Fibroblast of lung (primary cell): ENCODE measurements at places on chromosomes 2 and 18.

GRCh38 chr2:132538331-132538855, 121.8 kb downstream of the GPR39 start:
- no peaks in the 10 kb centered on the region for H3K4me1 ChIP-seq
- DNase-seq, result no peak
- no peak overlapping the region for H3K4me3 ChIP-seq
- no peaks in the 10 kb centered on the region for H3K27me3 ChIP-seq

GRCh38 chr18:79133724-79134123, 64.5 kb downstream of the ATP9B start:
- DNase-seq, result no peak
- H3K4me1 ChIP-seq, result no peaks in the 10 kb centered on the region
- H3K27me3 ChIP-seq, result no peaks in the 10 kb centered on the region
- H3K4me3 ChIP-seq, result no peak overlapping the region

DNA sequence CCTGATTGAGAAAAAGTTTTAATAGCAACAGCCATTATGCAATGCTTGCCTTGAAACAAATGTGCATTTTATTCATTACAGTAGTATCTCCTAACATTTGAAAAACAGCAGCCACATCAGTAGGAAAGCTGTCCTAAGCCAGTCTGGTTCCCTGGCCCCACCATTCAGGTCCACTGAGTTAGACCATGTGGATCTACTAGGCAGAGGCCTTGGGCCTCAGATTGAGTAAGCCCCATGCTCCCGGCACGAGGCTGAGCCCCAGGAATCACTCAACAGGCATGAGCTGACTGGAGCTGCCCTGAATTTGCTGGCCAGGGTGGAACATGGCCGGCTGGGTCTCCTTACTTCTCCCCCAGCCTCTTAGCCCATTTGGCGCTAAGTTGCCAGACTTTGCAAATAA, 103.4 kb downstream of the ZFP36L2 start:
- no peak overlapping the region for H3K4me3 ChIP-seq
- H3K27ac ChIP-seq, result no peak overlapping the region

DNA sequence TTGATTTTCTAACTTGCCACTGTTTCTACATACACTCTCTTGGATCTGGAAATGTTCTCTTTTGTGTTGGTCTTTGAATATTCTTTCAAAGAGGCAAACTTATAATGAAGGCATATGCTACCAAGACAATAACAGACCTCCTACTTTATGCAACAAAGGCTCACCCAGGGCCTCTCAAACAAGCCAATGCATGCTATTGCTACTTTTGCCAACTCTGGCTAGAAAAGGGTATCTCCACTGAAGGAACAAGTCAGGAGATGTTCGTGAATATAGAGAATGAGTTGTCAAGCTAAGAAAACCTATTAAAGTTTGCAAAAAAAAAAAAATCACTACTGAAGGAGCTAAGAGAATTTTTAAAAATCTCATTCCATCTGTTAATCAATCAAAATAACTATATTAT, 15.9 kb upstream of the DSG2 start:
- H3K36me3 ChIP-seq, result no peaks in the 10 kb centered on the region
- H3K27ac ChIP-seq, result no peak overlapping the region
- H3K27me3 ChIP-seq, result no peaks in the 10 kb centered on the region
- no peak for DNase-seq
- no peak overlapping the region for H3K4me3 ChIP-seq

DNA sequence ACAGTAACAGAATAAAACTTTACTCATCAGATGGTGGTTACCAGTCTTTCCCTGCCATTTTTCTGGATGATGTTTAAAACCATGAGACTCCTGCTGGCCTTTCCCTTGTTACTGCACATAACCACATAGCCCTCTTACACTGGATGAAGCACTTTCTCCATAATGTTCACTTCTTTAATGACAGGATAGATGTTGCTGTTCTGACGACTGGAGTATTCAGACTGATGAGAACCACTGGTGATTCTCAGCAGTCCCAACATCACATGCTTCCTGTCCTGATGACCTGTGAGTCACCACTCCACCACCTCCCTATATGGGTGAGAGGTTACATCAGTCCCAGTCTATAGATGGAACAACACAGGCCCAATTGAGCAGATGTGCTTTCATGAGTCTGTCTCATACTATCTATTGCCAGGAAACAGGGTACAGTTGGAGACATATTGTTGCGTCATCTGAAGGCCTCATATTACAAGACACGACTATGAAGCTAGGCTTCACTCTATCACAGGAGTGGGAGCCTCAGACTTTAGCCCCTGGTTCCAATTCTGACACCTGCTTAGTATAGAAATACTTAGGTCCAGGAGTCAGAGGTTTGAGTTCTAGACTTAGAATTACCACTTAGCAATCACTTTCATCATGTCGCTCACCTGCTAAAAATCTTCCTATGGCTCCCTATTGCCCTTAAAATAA, 145.7 kb upstream of the KLF7 start:
- peaks cover 10% of the 10 kb centered on the region for H3K4me1 ChIP-seq
- no peaks in the 10 kb centered on the region for H3K27me3 ChIP-seq
- H3K27ac ChIP-seq, result peak overlapping the region; percentile 81
- DNase-seq, result peak; percentile 100
- H3K4me3 ChIP-seq, result peak overlapping the region; percentile 9
- H3K36me3 ChIP-seq, result no peaks in the 10 kb centered on the region

GRCh38 chr2:125398738-125399524, 1257.0 kb upstream of the GYPC start:
- H3K4me3 ChIP-seq, result no peak overlapping the region
- DNase-seq, result no peak
- H3K27me3 ChIP-seq, result no peaks in the 10 kb centered on the region
- H3K27ac ChIP-seq, result no peak overlapping the region
- no peaks in the 10 kb centered on the region for H3K36me3 ChIP-seq
- no peaks in the 10 kb centered on the region for H3K4me1 ChIP-seq

DNA sequence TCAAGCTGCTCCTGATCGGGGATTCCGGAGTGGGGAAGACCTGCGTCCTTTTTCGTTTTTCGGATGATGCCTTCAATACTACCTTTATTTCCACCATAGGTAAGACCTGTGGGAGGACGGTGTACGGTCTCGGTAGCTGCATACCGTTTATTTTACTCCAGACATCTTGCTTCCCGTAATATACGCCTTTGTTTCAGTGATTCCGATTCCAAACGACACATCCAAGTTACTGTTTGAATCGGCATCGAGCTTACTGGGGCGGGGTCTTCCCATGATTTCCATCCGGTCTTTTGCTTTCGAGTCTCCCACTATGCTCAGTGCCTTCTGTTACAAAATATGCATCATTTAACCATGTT, 731 bp downstream of the RAB10 start:
- H3K27me3 ChIP-seq, result no peaks in the 10 kb centered on the region
- H3K27ac ChIP-seq, result peak overlapping the region; percentile 94
- peak overlapping the region; percentile 98 for H3K4me3 ChIP-seq

DNA sequence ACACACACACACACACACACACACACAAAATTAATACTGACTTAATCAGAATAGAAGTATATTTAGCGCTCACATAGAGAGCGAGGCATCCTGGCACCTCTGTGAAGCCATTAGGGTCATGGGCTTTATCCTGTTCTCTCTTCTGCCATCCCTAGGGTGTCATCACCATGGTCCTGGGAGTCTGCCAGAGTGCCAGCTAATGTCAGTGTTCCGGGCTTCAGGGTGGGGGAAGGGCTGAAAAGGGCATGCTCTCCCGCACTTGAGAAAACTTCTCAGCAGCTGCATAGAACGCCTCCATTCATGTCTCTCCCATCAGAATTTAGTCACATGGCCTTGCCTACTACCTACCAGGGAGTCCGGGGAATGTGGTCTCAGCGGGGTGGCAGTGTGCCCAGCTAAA, 19.7 kb upstream of the DYNC2LI1 start:
- H3K36me3 ChIP-seq, result no peaks in the 10 kb centered on the region
- no peak overlapping the region for H3K4me3 ChIP-seq
- DNase-seq, result no peak
- H3K27ac ChIP-seq, result no peak overlapping the region
- peaks cover 7% of the 10 kb centered on the region for H3K4me1 ChIP-seq

- H3K4me3 ChIP-seq, result no peak overlapping the region
- H3K27ac ChIP-seq, result no peak overlapping the region
- H3K4me1 ChIP-seq, result no peaks in the 10 kb centered on the region
Measured at GRCh38 chr2:108701208-108701607, 18.1 kb upstream of the RANBP2 start.

GRCh38 chr2:236505648-236506047, 64.0 kb upstream of the ACKR3 start:
- no peak overlapping the region for H3K27ac ChIP-seq
- DNase-seq, result no peak
- no peaks in the 10 kb centered on the region for H3K36me3 ChIP-seq
- no peaks in the 10 kb centered on the region for H3K27me3 ChIP-seq
- no peak overlapping the region for H3K4me3 ChIP-seq

- H3K27me3 ChIP-seq, result no peaks in the 10 kb centered on the region
- no peaks in the 10 kb centered on the region for H3K36me3 ChIP-seq
- H3K4me3 ChIP-seq, result peak overlapping the region; percentile 21
- peak; percentile 60 for DNase-seq
- H3K27ac ChIP-seq, result peak overlapping the region; percentile 85
Measured at GRCh38 chr2:207239754-207240494, 74.2 kb upstream of the KLF7 start.

DNA sequence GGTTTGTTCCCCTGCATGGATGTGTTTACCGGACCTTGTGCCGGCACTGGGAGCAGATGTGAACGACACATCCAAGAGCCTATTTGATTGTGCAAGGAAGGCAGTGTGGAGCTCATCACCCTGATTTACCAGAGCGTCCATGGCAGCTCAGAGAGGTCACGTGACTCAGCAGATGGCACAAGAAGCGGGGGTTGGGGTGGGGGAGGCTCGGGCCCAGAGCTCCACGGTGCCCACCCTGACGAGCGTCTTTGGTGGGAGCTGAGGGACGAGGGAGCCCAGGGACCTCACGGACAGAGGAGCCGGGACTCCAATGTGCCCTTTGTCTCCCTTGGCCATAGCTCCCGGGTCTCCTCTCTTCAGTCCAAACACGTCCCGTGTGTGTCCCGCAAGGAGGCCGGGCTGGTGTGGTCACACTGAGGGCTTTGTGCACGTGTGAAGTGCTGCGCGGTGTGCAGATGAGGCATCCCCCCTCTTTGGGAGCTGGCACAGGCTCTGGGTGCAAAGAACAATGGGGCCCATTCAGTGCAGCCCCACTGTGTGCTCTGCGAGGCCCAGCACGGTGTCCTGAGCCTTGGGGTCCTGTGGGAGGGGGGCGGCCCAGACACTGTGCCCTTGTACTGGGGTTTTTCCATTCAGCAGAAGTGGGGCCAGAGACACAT, 15.5 kb downstream of the KCNIP3 start:
- no peak for DNase-seq
- H3K27me3 ChIP-seq, result no peaks in the 10 kb centered on the region
- H3K4me3 ChIP-seq, result no peak overlapping the region
- H3K27ac ChIP-seq, result no peak overlapping the region

DNA sequence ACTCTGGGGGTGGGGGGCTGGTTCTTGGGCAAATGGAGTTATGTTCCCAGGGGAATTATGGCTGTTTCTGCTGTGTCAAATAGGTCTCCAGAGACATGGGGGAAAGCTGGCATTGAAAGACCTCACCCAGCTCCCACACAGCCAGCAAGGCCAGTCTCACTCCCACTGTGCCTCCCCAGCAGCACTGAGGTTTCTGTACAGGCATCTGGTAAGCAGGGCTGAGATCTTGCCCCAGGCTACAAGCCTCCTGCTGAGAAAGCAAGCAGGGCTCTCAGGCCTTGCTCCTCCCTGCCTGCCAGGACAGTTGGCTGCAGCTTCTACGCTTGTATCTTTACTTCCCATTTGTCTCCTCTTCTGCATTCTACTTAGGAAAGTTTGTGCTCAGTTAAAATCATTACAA, 50.5 kb upstream of the FHOD3 start:
- H3K27me3 ChIP-seq, result no peaks in the 10 kb centered on the region
- H3K4me3 ChIP-seq, result no peak overlapping the region
- no peak overlapping the region for H3K27ac ChIP-seq
- no peak for DNase-seq

DNA sequence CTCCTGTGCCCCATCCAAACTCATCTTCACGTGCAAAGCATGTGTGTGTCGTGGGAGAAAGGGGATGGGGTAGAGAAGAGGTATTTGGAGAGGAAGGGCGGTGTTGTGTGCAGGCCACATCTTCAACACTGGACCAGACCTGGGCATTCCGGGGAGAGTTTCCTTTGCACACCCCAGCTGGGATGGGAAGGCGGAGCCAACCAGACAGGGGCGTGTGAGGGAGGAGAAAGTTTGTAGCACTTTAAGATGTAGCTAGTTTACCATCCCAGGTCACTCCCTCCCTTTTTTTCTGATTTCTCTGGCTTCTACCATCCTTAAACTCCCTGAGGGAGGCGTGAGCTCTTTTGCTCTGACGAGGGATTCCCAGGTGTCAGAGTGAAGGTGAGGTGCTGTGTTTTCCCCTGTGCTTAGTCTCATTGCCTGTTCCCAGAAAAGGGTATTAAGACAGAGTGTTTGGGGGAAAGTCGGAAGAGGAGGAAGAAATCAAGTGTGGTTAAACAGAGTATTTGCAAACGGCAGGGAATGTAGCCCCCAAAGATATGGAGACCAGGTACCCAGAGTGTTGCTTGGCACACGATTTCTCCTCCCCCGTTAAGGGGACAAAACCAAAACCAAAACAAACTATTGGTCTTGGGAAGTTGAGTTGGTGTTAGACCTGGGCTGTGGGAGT, 1.6 kb downstream of the SETBP1 start:
- peaks cover 11% of the 10 kb centered on the region for H3K4me1 ChIP-seq
- H3K4me3 ChIP-seq, result peak overlapping the region; percentile 14
- no peaks in the 10 kb centered on the region for H3K36me3 ChIP-seq
- no peaks in the 10 kb centered on the region for H3K27me3 ChIP-seq

GRCh38 chr2:136207665-136208064, 89.7 kb upstream of the CXCR4 start:
- no peak overlapping the region for H3K4me3 ChIP-seq
- no peak overlapping the region for H3K27ac ChIP-seq
- H3K36me3 ChIP-seq, result no peaks in the 10 kb centered on the region
- H3K27me3 ChIP-seq, result no peaks in the 10 kb centered on the region
- no peak for DNase-seq

- no peaks in the 10 kb centered on the region for H3K4me1 ChIP-seq
- H3K27ac ChIP-seq, result no peak overlapping the region
- no peak for DNase-seq
- no peak overlapping the region for H3K4me3 ChIP-seq
- H3K27me3 ChIP-seq, result no peaks in the 10 kb centered on the region
Measured at GRCh38 chr18:63088262-63088661, 231.3 kb downstream of the BCL2 start.

DNA sequence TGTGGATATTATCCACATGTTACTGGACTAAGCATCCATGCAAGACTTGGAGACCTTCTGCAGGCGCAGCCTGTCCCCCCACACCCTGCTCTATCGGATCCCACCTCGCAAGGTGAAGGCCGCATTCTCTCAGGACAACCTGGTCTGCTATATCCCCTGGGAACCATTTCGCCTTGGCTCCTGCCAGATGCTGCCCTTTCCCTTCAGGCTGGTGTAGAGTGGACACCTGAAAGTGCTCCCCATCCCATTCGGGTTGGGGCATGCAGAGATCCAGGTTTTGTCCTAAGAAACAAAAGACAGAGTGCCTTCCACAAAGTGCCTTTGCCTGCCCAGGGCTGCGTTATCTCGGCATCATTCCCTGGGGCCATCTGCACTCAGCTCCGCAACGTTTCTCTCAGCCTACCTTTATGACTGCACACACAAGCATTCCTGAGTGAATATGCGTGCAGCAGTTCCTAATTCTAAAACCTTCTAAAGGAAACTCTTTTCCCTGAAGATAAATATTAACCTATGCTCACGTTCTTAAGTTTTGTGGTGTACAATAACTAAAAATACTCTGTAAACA, 20.5 kb downstream of the FHL2 start:
- peaks cover 57% of the 10 kb centered on the region for H3K4me1 ChIP-seq
- no peak overlapping the region for H3K4me3 ChIP-seq

- no peak overlapping the region for H3K27ac ChIP-seq
- DNase-seq, result peak; percentile 59
- H3K27me3 ChIP-seq, result no peaks in the 10 kb centered on the region
- H3K4me3 ChIP-seq, result no peak overlapping the region
- no peaks in the 10 kb centered on the region for H3K4me1 ChIP-seq
- no peaks in the 10 kb centered on the region for H3K36me3 ChIP-seq
Measured at GRCh38 chr2:63424329-63425078, 163.8 kb downstream of the WDPCP start.
